ENCODE measurements at places on chromosomes 1 and 21.
A peak's percentile ranks its signal among the peaks of the same experiment; 100 is the strongest.

- DNase-seq, result no peak
Measured at GRCh38 chr1:180952657-180953013, 39.9 kb downstream of the KIAA1614 start.

DNA sequence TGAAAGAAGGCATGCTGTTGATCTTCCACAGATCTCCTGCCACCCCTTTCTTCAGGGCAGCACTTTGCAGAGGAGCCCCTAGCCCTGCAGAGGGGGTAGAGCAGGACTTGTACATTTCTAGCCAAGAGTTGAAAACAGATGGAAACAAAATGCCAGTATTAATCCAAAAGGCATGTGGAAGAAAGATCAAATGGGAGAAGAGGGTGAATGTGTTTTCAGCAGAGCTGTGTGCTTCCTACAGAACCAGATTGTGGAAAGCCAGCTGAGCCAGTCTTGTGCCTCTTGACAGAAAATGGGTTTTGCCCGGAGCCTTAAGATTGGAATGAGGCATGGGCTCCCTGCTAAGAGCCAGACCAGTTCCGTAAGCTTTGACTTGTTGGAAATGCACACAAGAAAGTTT lies 105.2 kb upstream of the TSPAN2 start:
- DNase-seq, result no peak

GRCh38 chr1:74412244-74412643 lies 100.2 kb downstream of the LRRC53 start:
- DNase-seq, result no peak

DNA sequence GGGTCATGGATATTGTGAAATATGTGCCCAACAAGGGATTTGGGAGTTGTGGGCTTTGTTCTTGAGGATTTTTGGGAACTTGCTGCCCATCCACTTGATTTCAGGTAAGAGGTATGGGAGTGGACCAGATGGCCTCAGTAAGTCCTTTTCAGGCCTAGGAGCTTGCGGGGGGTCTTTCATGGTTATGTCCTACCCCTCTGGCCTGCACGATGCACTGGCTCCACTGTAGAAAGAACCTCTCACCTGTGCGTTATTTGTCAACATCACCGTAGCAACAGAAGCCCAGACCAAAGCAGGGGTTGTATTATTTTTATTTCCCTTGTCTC lies 8.6 kb downstream of the RIIAD1 start:
- no peak for DNase-seq

GRCh38 chr1:218344814-218345672 lies at the start of gene TGFB2:
TGFB2 (plus strand) TSS chr1:218345336; CDS start chr1:218346702, 1,366 bp downstream.
- peak; percentile 7 for DNase-seq

- no peak for DNase-seq
Measured at GRCh38 chr1:11311816-11312755, 39.1 kb downstream of the UBIAD1 start.

DNA sequence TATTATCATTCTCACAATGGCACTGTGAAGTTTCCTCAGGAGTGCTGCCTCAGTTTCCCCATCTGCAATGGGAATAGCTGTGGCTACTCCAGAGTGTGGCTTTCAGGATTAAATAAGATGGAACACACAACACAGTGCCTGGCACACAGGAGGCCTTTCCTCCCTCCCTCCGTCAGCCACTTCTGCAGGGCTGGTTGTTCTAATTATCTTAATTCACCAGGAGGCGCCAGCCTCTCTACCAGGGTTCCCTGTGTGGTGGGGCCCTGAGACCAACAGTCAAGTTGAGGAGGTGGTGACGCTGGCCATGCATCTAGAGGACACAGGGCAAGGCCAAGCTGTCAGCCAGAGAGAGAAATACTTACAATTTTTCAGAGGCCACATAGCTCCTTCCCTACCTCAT lies 6.3 kb upstream of the FOXO6 start:
- DNase-seq, result no peak

GRCh38 chr1:184597650-184598357 lies 156.9 kb downstream of the EDEM3 start:
- no peak for DNase-seq

DNA sequence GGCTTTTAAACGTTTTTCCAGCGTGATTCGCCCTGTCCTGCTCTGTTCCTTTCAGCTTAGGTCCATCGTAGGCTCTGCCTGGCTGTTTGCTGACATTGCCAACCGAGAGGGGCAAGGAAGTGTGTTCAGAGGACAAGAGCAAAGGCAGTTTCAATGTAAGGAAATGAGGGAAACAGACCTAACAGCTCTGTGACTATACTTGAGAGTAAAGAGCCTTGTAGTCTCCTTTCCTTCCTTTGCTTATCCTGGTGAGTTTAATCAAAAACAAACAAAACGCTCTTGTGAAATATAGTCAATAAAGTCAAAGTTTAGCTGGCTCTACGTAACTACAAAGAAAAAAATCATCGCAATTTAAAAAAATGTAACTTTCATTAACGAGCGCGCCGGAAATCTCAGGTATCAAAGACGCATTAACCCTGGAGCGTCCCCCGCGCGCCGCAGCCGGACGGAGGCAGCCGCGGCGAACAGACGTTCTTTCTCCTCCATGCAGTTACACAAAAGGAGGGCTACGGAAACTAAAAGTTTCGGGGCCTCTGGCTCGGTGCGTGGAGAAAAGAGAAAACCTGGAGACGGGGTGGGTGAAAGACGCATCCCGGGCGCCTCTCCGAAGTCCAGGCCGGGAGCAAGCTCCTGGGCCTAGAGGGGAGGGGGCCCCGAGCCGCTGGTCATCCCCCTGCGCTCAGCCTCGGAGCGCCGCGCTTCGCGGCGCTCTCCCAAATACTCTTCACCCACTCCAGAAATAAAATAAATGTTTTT lies 617 bp upstream of the ADGRL2 start:
- no peak for DNase-seq

DNA sequence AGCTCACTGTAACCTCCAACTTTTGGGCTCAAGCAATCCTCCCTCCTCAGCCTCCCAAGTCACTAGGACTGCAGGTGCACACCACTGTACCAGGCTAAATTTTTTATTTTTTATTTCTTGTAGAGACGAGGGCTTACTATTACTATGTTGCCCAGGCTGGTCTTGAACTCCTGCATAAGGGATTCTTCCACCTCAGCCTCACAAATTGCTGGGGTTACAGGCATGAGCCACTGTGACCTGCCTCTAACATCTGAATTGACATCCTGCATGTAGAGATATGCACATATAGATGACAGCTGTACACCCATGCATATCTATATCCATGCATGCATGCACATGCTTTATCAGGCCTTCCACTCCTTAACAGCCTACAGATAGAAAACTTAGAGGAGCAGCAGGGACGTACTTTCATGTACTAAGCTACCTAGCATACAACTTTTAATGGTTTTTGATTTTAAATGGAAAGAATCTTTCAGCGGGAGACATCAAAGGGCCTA lies 740.9 kb upstream of the TPTE start:
- no peak for DNase-seq

DNA sequence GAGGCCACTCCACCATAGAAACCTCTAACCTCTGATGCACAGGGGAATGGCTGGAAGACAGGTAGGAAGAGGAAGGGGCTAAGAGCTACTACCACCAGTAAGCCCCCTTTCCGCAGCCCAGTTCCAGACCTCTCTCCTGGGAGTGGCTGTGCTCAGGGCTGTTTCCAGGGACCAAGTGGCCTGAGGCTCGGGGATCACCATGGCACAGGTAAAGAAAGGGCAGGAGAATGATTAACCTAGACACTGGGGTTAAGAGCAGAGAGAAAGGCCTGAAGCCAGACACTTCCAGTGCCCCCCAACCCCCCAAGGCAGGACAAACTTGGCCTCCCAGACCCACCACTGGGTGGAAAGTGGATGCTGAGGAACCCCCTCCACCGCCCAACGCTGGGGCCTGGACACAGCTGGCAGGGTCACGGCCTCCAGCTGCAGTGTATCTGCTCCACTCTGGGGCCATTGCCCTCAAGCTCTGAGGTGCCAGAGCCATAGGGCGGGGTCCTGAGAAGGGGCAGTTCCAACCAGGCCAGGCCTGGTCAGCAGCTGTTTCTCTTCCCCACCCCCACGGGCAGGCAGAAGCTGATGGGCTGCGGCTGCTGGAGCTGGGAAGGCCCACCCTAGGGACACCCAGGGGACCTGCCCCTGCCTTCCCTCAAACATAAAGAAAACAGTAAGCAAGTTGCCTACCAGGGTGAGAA lies 2.6 kb downstream of the TAGLN2 start:
- DNase-seq, result no peak

DNA sequence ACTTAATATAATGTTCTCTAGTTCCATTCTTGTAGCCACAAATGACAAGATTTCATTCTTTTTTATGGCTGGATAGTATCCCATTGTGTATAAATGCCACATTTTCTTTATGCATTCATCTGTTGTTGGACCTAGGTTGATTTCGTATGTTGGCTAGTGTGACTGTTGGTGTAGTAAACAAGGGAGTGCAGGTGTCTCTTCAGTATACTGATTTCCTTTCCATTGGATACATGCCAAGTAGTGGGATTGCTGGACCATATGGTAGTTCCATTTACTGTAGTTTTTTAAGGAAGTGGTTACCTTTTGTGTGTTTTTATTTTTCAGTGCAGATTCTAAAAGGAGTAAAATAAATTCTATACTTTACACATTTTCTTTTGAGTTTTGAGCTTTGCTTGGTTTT lies 5.7 kb downstream of the PARK7 start:
- no peak for DNase-seq

DNA sequence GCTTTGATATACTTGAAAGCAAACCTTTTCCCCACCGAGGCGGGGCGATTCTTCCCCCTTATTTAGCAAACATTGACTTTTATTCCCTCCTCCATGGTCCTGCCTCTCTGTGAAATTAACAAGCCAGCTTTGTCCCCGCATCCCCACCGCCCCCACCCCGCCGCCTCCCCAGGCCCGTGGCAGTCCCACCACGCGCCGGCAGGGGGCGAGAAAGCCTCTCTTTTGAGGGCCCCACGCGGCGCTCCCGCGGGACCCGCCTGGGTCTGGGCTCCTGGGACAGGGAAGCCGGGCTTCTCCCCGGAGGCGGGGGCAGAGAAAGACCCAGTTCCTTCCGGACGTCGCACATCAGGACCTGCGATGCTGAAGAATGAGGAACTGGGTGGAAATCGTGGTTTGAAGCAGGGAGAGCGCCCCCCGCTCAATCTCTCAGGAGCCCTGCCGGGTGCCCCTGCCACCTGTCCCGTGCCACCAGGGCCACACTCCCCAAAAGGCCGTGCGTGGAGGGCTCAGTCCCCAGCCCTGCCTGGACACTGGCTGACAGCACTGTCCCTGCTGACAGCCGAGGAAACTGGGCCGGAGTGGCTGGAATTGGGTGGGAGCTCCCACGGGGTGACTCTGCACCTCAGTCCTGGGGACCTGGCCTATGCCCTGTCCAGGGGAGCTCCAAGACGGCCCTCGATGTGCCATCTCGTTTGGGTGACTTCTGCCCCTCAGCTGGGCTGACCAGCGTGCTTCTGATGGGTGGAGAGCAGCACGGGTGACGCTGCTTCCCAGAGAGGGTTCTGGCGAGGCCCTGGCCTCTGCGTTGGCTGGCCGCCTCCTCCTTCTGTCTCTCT lies 8.6 kb upstream of the ACTRT2 start:
- DNase-seq, result peak; percentile 50

DNA sequence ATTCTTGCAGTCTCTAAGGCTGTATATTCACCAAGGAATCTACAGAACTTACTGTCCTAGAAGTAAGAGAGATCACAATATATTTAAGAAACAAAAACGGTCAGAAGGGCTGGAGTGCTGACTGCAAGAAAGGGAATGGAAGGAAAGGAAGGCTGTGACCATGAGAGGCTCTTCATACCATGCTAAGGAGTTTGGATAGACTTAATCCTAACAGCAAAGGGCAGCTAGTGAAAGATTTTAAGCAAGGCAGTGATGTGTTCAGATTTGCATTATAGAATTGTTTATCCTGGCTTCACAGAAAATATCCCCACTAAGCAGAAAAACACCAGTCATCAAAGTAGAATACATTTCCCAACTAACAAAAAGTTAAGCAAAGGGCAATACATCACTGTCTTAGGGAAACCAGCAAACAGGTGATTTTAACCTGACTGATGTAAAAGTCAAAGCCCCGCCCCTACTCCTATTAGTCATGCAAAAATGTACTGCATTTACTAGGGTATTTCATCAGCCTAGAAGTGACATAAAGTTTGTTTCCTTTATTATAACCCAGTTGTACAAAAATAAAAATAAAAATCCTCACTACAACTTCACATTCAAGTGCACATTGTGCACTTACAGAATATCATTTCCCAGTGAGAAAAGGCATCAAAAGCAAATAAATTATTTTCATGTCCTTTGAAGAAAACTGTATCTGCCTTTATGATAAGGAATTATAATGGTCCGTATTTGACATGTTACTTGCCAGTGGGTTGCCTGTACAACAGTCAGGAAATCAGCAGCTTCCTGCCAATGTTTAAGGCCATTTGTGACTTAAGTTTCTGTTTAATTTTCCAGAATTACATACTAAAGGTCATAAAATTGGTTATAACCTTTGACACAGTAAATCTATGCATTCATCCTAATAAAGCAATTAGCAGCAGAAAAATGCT lies 17.2 kb downstream of the JAK1 start:
- peak; percentile 56 for DNase-seq
